Activated CD4-positive, alpha-beta T cell treated with anti-CD3 and anti-CD28 coated beads, Interleukin-2, amount 50 U/mL, for 24 hours (primary cell): ENCODE measurements at places on chromosomes 12 and 14.

DNA sequence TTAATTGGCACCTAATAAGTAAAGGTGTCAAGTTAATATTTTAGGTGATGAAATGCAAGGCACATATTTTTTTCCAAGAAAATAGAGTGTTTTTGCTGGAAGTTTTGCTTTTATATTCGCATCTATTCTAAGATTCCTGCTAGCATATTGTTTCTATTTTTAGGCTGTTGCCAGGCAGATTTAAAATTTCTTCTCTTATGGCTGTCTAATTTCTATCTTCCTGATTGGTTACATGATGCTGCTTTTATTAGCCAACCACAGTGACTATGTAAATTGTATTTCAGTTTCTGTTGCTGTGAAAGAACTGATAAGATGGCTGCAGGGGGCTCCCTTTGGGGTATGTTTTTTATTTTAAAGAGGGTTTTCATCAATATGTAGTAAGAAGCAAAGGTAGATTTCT lies 42.7 kb downstream of the ATF7IP start:
- no peak for DNase-seq

- no peak for DNase-seq
Measured at GRCh38 chr12:110004598-110004997, 5.4 kb downstream of the ANKRD13A start.

DNA sequence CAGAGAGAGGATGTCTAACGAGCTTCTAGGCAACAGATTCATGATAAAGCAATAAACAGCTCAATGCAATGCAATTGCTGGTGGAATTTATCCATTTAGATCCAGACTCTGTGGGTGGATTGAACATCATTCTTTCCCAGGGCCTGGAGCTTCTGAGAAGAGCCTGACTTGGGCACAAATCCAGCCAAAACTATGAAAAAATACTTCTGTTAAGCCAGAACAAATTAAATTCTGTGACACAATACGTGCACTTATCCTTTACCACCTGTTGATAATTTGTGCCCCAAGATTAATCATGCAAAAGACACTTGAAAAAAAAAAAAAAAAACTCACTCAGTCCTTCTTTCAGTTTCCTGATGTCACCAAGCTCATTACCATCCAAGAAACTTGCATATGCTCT lies 446.0 kb upstream of the DCN start:
- DNase-seq: no peak

DNA sequence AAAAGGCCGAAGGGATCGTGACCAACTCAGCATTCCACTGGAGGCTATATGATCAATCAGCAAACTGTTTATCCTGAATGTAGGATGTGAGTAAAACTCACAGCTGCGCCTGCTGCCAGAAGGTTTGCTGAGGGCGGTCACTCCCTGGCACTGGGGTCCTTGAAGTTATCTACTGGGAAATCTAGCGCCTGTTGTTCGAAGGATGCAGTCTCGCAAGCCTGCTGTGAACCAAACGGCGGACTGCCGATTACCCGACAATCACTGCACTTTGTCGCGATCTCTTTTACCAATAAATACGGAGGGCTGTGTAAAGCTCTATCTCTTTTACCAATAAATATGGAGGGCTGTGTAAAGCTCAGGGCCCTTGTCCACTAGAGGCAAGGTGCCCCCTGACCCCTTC lies 12.9 kb downstream of the DDX51 start:
- no peak for DNase-seq

DNA sequence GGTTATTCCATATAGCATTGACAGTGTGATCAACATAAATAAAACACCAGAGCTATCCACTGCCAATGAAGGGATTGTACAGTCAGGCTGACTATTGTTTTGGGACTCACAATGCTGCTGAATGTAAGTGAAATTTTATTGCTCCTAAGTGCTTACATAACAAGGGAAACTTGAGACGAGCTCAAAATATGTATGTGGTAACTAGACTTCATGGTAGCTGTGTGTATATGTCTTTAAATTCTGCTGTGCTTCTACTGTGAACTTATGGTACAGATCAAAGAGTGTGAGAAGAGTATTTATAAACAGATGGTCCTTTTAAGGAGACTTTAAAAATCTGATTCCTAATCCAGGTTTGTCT lies 6.9 kb downstream of the FLRT2 start:
- DNase-seq: no peak

- no peak for DNase-seq
Measured at GRCh38 chr14:48672506-48672905, 913.7 kb downstream of the RPS29 start.

GRCh38 chr12:120972870-120973543 lies 5.3 kb upstream of the HNF1A start:
- no peak for DNase-seq

DNA sequence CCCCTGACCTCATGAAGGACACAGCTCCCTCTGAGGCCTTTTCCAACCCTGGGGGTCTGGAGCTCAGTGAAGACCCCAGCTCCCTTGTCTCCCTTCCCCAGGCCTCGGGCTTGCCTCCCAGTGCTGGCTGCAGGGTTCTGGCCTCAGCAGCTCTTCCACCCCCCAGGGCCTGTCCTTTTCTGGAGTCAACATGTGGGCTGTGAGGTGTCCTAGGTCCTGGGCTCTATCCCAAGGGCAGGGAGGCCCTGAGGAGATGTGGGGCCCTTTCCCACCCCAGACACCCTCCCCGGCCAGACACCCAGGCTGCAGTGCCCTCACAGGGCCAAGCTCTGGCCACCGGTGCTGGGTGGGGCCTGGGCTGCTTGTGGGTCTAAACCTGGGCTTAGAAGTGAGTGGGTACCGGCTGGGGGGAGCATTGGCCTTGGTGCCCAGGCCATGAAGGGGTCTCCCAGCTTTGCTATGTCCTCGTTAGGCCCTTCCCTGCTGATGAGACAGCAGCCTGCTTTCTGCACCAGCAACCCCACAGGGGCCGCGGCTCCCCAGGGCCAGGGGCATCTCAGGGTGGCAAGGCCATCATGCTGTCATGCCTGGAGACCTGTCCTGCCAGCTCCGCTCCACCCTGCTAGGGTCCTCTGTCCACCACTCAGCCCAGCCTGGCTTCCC lies 2.7 kb upstream of the CRIP2 start:
- DNase-seq: no peak

GRCh38 chr14:99348816-99349614 lies 77.0 kb upstream of the BCL11B start:
- DNase-seq: no peak

- peak; percentile 39 for DNase-seq
Measured at GRCh38 chr12:64608901-64609535, 1.3 kb upstream of the RASSF3 start.

GRCh38 chr14:22386924-22387775 lies 201.9 kb downstream of the DAD1 start:
- no peak for DNase-seq

DNA sequence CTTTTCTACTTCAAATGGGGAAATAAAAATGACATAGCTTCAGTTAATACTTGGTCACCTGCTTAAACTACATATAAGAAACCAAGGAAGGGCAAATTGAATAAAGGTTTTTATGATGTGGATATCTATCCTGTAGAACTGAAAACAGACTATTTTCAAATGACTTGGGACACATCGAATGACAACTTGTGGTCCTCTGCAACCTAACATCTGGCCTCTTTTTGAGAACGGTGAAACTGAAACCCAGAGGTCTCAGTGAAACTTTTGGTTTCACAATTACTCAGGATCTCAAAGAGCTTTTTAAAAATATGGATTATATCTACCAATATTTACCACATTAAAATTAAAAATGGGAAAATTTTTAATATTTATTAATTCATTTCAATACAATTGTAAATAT lies 65.2 kb downstream of the PPP2R5E start:
- DNase-seq: no peak

DNA sequence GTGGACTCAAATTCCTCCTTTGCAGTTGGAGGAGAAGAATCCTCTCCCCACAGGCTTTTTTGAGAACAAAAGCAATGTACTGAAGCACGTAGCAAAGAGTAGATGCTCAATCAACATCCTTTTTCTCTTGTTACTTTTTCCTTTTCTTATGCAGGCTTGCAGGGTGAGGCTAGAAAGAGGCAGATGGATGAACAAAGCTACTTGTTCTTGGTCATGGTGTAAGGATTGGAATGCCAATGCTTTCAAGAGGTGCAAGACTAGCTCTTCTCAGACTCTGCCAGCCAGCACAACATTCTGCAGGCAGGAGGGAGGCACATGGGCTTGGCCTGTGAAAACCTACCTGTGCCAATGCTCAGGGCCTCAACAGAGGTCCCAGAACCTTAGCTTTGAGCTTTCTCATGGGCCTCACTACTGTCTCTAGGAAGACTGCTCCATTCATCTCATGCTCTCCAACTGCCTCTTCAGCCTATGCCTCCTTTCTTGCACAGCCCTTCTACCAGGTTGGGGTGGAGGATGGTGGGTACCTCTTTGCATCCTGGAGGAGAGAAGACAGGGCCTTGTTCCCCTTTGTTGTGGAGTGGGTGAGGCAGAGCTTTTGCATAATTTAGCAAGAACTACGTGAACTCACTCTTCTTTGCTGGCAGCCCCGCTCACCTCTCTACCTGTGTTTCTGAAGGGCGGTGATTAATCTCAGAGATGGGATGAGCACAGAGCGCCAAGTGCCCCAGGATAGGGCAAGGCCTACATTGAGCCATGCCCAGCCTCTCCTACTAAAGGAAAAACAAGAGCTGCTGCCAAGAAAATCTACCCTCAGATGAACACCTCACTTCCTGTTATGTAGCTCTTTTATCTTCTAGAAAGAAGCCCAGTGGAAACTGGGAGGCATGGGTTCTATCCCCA lies 1119.7 kb downstream of the VRK1 start:
- no peak for DNase-seq

DNA sequence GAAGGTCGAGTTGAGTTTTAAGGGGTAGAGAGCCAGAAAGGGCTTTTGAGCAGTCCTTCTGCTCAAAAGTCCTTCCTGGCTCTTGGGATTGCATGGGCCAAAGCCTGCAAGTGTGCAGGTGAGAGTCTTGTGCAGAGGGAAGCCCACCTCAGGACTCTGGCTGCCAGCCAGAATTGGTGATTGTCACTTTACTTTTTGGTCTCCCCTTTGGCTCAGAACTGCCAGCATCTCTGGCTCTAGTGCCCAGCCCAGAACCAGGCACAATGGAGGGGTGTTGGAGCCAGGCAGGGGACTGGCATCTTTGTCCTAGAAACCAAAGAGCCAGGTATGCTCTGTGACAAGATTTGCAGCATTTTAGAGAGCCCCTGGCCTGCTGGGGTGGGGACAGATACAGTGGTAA lies 23.5 kb downstream of the FAM222A start:
- no peak for DNase-seq
